ENCODE measurements at places on chromosomes 1 and 21.

- DNase-seq: no peak
These were observed 243.9 kb downstream of the RRAGC start for GRCh38 chr1:38615680-38616079.

DNA sequence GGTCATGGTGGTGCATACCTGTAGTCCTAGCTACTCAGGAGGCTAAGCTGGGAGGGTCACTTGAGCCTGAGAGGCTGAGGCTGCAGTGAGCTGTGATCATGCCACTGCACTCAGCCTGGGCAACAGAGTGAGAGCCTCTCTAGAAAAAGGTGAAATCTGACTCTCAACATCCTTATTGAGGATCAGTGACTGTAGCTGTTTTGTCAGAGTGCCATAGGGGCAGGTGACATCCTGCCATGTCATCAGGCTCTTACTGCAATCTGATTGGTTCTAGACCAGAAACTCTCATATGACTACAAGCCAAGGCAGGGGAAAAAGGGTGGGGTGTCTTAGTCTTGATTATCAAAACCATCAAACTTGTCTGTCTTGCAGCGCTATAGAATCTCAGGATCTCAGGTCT lies 62.8 kb upstream of the NGF start:
- DNase-seq: no peak

DNA sequence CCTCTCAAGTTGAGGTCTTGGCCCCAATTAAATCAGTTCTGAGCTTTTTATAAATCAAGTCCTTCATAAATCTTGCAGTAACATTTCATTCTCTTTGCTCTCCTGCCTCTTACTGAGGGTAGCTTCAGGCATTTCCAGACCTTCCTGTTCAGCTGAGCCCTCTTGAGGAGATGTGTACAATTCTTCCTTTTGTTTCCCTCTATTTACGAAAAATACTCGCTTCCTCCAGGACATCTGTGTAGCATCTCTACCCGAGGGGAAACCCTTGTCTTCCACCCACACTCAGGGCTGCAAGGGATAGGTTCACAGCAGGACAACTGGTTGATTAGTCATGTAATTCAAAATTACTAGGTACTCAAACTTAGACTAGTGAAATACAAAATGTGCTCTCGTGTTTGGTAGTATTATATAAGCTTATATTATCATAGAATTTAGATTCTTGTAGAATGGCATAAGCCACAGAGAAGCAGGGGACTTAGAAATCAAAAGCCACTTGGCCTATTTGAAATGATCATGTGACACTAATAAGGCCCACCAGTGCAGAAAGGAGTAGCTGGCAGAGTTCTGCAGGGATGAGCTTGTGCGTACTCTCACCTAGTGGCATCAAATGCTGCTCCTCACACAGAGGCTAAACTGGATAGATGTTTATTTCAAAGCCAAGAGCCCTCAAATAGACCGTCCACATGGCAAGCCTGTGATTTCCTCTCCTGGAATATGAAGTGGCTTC lies 126.7 kb downstream of the GDAP2 start:
- no peak for DNase-seq

DNA sequence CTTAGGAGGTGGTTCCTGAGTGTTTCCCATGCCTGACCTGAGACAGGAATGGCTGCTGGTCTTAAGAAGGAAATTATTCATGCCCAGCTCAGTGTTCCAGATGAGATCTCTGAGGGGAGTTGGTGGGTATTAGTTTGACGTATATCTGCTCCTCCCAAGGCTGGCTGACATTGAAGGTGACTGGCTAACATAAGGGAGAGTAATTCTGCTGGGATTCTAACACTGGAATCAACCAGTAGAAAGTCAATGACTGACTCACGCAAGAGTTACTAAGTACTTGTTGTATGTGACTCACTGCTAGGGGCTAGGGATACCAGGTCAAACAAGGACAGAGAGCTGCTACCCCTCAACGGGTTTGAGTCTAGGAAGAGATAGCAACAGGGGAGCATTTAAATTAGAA lies 177.3 kb downstream of the CACNA1E start:
- no peak for DNase-seq

DNA sequence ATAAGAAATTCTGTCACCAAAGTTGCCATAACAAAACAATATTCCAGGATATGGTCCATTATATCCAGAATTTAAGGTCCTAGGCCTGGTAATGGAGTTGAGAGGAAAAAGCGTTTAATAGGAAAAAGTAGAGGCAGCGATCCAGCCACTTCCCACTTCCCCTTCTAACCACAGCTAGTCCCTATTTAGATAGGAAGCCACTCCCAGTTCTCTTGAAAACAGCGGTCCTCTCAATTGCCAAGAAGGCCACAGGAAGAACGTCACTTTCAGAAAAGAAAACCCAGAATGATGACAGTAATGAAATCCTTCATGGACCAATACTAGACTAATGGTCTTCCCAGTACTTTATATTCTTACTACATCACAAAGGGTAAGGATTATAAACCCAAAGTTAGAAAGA lies 38.6 kb downstream of the ABL2 start:
- no peak for DNase-seq

- DNase-seq: peak; percentile 58
These were observed 58.5 kb downstream of the WNT9A start for GRCh38 chr1:227889047-227889862.

- no peak for DNase-seq
These were observed 31.1 kb upstream of the DNASE2B start for GRCh38 chr1:84367219-84367618.

GRCh38 chr1:37347104-37347649 lies 127.2 kb upstream of the ZC3H12A start:
- DNase-seq: no peak

- DNase-seq: no peak
These were observed 17.9 kb downstream of the PTTG1IP start for GRCh38 chr21:44855572-44855971.

DNA sequence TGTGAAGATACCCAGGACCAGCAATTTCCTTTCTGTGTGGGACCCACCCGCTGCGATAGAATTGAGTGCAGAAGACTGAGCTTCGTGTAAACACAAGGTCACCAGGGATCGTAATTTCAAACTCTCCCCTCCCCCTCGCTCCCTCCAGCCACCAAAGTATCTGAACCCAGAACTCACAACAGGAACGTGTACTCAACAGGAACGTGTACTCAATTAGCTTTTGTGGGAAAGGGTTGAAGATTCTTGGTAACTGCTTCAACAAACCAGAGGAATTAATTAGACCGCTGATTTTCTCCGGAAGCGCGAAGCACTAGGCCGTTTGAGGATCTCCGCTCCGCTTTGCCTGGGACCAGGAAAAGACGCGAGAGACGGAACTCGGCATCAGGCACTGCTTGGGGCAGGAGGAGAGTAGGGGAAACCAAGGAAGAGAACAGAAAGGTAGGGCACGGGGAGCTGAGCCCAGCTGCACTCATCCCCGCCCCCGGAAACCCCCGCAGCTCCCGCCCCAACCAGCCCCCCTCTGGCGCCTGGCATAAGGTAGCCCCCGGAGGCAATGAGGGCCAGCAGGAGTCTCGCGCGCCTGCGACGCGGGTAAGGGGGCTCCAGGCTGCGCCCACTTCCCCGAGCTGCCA lies 453 bp downstream of the DRAM2 start:
- no peak for DNase-seq

- DNase-seq: no peak
These were observed 592.3 kb upstream of the ADGRL2 start for GRCh38 chr1:81208441-81208840.

- no peak for DNase-seq
These were observed 21.4 kb downstream of the WNT9A start for GRCh38 chr1:227926216-227926791.

DNA sequence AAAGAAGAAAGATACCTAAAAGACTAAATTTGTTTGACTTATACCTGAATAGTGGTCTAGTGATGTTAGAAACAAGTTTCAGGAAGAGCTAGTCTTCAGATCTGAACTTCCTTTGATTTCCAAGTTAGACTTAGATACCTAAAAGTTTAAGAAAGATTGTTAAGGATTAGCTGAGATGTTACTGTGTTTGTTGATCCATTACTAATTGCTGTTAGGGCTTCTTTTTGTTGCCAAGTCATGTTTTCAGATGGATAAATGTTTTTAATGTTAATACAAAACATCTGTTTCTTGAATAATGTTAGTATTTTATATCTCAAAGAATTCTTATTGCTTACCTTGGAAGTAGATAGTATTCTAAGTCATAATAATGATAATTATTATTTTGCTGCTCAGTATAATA lies 11.6 kb downstream of the GNAI3 start:
- no peak for DNase-seq

- DNase-seq: no peak
These were observed 2.1 kb upstream of the CAPN8 start for GRCh38 chr1:223667484-223668182.

GRCh38 chr1:246836209-246836966 lies 95.4 kb downstream of the AHCTF1 start:
- DNase-seq: no peak

GRCh38 chr21:39109596-39110210 lies 73.5 kb downstream of the PSMG1 start:
- DNase-seq: no peak

- no peak for DNase-seq
These were observed at the start of gene TTC39A for GRCh38 chr1:51330331-51331201. Gene TTC39A, minus strand, starts transcription at chr1:51330562. Its CDS starts 85 bp downstream, at chr1:51330477.

GRCh38 chr1:206944703-206945102 lies 1.6 kb downstream of the PIGR start:
- DNase-seq: no peak

GRCh38 chr1:106831511-106831910 lies 225.0 kb upstream of the PRMT6 start:
- no peak for DNase-seq

DNA sequence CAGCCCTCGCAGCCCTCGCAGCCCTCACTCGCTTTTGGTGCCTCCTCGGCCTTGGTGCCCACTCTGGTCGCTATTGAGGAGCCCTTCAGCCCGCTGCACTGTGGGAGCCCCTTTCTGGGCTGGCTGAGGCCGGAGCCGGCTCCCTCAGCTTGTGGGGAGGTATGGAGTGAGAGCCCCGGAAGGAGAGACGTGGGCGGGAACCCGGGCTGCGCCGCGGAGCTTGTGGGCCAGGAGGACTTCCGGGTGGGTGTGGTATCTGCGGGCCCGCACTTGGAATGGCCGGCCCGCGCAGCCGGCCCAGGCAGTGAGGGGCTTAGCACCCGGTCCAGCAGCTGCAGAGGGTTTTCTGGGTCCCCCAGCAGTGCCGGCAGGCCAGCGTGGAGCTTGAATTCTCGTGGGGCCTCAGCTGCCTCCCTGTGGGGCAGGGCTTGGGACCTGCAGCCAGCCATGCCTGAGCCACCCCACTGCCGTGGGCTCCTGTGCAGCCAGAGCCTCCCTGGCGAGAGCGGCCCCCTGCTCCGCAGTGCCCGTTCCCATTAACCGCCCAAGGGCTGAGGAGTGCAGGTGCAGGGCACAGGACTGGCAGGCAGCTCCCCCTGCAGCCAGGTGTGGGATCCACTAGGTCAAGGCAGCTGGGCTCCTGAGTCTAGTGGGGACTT lies 9.9 kb upstream of the CFHR2 start:
- no peak for DNase-seq

GRCh38 chr1:169193191-169193850 lies 86.8 kb downstream of the ATP1B1 start:
- DNase-seq: no peak

DNA sequence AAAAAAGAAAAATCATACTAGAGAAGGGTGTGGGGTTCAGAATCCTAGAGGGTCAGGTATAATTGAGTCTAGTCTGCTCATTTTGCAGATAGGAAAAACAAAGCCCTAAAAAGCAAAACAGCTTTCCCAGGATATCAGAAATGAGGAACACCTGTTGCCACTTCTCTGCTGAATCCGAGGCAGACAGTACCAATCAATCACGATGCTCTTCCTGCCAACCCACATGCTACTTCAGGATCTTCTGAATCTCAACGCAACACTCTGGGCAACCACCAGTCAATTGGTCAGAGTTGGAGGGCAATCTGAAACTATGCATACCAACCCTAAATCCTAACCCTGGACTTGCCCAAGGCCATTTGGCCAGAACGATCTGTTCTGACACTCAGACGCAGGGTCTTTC lies 128.3 kb downstream of the EPHB2 start:
- no peak for DNase-seq

GRCh38 chr1:191348328-191348727 lies 809.9 kb upstream of the RGS18 start:
- DNase-seq: no peak

DNA sequence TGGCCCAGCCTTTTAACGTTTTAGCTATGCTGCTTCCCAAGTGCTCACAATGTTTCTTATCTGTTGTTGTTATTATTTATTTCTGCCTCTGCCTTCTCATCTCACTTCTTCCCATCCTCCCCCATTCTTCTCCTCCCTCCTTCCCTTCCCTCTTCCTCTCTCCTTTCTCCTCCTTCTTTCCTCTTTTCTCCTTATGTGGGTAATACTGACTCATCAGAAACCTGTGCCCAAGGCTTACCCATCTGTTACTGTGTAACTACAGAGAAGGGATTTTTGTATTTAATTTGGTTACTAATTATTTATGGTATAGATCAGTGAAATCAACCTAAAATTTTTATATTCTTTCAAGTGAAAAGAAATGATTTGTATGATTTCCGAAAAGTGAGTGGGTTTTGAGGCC lies 120.3 kb downstream of the KCNK2 start:
- DNase-seq: no peak

DNA sequence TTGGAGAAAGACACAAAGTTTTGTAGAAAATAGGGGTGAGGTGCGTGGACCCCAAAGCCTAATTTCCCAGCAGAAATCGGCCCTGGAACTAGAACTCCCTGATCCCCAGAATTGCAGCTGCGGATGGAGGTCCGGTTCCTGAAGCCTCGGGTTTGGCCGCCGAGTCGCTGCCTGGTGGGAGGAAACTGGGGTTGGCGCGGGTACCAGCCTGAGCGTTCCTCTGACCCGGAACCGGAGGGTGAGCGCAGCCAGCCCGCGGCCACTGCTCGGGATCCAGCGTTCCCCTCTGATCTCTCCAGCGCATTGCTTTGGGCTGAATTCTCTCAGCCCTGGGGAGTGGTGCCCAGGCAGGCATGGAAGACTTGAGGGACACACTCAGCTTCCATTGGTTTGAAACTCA lies 1.6 kb downstream of the ST6GALNAC5 start:
- DNase-seq: no peak

GRCh38 chr1:158020886-158021620 lies 27.6 kb downstream of the KIRREL1 start:
- no peak for DNase-seq

GRCh38 chr1:150152182-150152536 lies 2.4 kb downstream of the PLEKHO1 start:
- DNase-seq: no peak

DNA sequence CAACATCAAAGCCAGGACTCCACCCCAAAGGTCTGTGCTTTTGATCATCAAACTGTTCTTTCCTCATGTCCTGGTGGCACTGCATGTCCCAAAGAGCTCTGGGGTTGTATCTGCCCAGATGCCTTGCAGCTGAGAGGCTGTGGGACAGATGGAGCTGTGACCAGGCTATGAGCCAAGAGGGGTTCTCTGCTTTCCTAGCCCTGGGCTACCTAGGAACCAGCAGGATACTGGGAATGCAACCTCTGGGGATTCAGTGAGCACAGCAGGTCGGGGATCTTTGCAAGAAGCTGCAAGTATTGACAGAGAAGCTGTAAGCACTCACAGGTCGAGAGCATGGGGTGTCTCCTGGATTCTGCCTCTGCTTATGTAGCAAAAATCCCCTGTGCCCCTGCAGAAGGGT lies 186.6 kb downstream of the GRIK3 start:
- DNase-seq: no peak

Data from right atrium auricular region (tissue), 2 donors.